ENCODE measurements at places on chromosomes 5 and 9.

- no peak for DNase-seq
Measured at GRCh38 chr9:122058709-122059108, 34.4 kb downstream of the TTLL11 start.

DNA sequence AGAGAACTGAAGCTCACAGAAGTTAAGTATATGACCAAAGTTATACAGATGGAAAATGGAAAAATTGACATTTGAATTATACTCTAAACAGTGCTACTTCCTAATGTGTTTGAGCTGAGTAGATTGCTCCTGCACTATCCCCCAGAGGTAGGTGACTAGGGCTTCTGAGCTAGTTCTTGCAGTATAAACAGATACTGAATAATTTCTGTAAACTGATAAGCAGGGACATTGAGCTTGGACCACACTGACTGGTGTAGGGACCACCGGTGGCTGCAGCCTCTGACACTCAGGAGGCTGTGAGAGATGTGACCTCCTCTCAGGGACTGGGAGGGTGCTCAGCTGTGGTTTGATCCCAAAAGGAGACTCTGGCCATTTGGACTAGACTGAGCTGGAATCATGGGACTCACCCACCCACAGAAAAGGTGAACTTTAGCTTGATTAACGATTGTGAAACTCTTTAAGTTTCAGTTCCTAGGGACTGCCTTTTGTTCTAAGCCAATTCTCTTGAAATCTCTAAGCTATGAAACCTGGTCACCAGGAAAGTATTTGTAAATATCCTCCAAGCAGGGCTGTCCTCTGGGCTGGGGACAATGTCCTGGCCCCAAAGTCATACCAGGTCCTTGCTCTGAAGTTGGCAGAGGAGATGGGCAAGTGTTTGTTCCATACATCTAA lies 291.5 kb downstream of the SEC61B start:
- DNase-seq, result no peak

- no peak for DNase-seq
Measured at GRCh38 chr5:35890021-35891020, 33.6 kb downstream of the IL7R start.

DNA sequence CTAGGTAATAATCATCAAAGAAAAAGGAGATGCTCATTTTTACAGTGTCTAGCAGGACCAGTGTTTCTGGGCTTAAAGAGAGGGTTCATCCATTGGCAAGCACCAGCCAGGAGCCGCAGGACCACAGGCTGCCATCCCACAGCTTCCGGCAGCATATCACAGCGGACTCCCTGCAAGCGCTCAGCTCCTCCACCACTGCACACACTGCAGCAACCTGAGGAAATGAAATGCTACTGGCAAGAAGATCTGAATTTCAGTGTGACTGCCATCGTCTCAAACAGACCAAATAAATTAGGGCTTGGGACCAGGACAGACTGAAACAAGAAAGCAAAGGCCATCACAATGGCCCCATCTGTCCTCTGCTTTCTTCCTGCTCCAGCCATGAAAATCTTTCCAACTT lies 114.2 kb downstream of the TTC39B start:
- DNase-seq, result no peak

DNA sequence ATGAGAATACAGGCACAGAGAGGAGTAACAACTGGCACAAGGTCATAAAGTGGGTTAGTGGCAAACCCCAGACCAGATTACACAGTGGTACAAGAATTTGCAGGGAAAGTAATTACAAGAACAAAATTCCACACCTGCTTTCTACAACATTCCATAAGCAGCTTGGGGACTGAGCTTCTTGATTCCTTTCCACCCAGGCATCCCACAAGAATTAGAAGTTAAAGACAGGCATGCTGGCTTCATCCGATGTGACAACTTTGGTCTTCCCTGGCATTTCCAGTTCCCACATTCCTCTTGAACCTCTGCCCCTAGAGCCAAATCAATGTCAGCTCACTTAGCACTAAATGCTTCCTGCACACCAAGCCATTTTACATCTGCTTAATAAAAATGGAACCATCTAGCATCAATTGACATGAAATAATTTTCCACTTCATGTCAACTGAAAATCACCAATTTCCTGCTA lies 435.8 kb upstream of the PAPPA start:
- DNase-seq, result no peak

- DNase-seq, result no peak
Measured at GRCh38 chr5:178831049-178831448, 28.7 kb upstream of the ZNF354B start.

DNA sequence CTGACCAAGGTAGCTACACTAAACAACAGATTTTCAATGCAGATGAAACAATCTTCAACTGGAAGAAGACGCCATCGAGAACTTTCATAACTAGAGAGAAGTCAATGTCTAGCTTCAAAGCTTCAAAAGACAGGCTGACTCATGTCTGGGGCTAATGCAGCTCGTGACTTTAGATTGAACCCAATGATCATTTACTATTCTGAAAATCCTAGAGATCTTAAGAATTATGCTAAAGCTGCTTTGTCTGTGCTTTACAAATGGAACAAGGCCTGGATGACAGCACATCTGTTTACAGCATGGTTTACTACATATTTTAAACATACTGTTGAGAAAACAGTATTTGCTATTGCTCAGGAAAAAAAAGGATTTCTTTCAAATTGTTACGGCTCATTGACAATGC lies 54.9 kb downstream of the RICTOR start:
- no peak for DNase-seq

GRCh38 chr9:129866394-129867135 lies 31.3 kb downstream of the USP20 start:
- no peak for DNase-seq

DNA sequence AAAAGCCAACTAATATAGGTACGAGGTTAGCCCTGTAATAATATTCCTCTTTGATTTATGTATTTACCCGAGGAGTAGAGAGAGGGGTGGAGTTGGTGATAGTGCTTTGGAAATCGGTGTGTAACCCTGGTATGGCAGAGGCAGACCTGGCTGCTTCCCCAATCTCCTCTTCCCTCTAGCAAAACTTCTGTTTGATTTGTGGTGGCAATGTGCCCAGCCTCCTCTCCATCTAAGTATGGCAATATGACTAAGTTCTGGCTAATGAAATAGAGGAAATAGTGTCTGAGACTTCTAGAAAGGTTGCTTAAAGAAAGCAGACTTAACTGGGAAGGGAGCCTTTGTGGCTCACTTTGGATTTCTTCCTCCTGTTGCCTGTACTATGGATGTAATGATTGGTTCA lies 491.1 kb downstream of the ENC1 start:
- DNase-seq, result no peak

DNA sequence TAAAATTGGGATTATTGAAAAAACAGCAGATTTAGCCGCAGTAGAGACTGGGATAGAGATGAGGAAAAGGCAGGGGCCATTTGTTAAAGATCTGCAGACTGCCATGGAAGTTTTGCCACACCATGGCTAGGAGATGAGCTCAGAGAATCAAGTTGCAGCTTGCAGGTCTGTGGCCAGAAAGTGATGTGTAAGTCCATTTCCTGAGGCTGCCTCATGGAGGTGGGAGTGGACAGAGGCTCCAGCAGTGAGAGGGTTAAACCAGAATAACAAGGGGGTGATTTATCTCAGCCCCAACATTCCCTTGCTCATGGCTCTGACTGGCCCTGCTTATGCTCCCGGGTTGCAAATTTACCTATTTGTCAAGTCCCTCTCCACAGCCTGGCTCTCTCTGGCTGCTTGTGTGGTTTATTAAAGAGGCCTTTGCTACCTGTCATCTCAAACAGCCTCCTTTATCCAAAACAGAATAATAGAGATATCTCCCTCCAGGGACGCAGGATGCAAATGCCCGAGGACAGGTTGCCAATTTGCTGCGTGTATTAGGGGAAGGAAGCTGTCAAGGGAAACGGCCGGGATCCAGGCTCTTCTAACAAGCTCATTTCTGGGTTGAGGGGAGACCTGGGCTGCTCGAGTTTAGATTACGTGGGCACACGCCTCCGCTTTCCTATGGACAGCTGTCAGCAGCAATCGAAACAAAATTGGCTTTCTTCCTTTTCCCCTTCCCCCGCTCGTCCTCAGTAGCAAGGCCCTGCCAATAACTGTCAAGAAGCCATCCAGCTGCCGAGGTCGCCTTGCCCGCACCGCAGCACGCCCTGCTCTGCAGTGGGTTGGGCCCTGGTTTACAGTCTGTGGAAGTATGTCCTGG lies 72.8 kb upstream of the PITX1 start:
- DNase-seq, result peak; percentile 10

DNA sequence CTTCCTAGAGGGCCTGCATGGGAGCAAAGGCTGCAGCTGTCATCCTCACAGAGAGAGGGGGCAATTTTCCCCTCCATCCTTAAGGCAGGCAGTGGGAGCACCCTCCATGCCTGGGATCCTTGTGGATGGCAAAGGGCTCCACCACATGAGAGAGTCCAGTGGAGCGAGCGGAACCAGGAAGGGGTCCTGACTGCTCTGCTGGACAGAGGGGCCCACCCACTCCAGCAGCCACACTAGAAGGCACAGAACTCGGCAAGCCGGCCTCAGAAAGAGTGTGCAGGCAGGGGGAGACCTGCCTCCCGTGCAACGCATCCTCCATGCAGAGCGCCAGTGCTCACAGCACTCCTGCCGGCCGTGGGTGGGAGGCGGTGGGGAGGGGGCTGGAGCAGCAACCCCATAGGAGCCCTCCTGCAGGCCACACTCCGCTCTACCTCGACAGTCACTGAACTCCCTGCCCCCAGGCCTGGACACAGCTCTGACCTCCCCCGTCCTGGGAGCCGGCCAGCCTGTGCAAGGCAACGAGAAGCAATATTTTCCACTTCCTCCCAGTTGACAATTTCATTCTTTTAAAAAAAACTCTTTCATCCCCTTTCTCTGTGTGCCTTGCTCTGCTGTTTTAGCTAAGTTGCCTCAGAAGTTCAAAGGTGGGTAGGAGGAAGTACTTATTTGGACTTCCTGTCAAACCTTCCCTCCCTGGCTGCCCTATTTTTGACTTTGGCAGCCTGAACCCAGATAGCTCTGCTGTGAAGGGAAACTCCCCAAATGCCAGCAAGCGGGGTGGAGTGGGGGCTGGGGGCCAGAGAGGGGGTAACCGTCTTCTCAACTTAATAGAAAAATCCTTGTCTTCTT lies 5.3 kb upstream of the LCP2 start:
- DNase-seq, result no peak

DNA sequence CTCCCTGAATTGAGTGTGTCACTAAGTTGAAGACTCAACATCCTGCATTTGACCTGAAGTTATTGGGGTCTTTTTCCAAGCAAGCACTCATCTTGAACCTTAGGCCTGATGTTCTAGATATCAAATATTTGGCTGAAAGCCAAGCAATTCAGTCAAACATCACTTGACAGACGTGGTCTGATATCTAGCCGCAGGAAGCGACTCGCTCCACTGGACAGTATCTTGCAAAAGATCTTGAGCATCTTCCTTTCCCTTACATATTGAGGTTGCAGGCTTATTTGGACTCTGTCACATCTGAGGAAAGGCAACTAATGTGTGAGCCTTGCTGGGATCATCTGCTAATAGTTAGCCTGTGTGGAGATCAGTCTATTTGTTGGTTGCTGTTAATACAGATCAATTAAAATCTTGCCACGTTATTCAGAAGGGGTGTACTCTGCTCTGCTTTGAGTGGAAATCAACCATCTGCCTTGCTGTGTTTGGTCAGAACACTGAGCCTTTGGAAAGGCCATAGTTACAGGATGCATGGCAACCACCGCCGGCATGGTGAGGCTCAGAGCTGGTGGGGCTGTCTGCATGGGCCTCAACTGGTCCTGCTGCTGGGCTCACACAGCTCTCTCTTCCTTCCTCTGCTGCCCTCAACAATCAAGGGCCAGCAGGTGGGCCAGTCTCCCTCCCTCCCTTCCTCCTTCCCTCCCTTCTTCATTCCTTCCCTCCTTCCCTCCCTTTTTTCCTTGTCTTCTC lies 166.9 kb upstream of the KLF9 start:
- DNase-seq, result no peak

GRCh38 chr5:56557198-56557597 lies 258.2 kb upstream of the MAP3K1 start:
- no peak for DNase-seq

- no peak for DNase-seq
Measured at GRCh38 chr5:123387313-123387712, 35.9 kb downstream of the CEP120 start.

DNA sequence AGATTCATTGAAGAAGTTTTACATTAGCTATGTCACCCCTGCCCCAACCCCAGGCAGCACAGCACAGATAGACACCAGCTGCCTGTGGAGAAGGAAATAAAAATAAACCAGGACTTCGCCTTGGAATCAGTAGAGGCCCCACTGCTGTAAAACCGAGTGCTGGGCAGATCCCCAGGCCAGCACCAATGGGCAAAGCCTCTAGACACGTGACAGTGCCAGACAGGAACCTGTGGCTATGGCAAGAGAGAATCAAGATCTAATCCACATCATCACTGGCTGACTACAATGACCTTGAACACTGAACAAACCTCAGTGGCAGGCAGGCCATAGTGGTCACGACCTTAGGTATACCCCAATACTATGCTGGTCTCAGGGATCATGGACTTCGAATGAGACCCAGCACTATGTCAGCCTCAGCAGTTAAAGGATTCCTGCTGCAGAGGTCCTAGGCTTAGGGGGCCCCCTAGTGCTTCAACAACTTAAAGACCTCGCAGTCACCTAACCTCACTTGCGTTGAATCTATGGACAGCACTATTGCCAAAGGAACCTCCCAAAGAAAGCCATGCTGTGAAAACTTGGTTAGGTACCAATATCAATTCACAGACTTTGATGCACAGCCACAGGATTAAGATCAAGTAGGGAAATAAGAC lies 2118.6 kb upstream of the C9orf72 start:
- peak; percentile 37 for DNase-seq

GRCh38 chr9:134029248-134030226 lies 4.3 kb downstream of the BRD3OS start:
- DNase-seq, result no peak

DNA sequence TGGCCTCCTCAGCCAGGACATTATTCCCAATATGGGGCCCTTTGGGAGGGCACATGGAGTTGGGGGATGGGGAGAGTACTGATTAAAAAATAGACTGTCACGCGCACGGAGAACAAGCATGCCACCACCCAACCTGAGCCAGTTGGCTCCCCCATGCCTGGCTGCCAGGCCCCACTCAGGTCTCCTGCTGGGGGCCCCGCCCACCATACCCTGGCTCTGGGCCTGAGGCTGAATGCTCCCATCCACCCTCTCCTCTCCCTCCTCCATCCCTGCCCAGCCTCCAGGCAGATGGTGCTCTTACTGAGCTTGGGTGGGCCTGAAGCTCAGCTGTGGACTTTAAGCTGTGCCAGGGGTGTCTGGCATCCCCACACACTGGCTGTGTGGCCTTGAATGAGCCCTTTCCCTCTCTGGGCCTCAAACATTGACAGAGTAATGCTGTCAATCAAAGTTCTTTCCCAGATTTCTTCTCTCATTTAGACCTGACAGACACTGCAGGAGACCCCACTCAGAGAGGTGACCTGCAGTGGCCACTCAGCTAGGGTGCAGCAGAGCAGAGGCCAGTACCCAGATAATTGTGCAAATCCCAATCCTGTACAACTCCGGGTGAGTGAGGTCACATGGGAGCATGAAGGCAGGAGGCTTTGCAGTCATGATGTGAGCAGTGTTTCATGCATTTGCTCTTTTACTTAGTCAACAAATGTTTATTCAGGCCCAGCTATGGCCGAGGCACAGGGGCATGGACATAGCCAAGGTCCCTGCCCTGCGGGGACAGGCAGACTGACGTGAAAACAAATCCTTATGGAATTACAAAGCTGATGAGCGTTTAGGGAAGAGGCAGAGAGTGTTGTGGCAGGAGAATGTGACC lies 9.8 kb upstream of the SYNPO start:
- peak; percentile 87 for DNase-seq

All from NCI-H1694 treated with DMSO at 0.1 percent for 48 hours (cell line).